ENCODE measurements at places on chromosomes 1 and 21.

DNA sequence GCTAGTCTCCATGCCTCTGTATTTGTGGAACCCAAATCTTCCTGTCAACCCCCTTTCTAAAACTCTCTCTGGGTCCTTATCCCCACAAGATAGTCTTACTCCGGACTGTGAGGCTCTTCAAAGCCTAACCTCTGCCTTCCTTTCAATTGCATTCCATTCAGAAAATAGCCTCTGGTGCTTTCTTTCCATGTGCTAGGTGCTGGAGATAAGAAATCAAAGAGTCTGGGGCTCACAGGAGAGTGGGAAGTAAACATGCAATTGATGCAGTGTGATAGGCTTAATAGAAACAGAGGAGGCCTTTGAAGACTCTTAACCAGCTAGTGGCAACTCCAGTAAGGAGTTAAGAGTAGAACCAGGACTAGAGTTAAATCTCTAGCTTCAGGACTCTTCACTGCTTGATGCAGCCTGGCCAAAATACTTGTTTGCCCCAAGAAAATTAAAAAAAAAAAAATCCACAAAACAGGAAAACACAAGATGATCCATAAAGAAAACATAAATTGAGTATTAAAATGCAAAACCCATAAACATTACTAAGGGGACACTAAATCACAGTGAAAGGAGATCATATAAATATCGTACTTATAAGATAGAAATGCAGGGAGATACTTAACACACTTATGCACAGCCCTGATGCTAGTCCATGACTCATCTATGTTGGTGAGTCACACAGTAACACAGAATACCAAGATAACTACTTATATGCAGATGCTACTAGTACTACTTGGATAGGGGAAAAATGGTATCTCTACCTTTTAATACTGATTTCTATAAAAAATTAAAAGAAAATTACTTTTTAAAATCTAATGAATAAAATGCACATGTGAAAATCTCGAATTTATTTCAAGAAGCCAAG lies 341.5 kb downstream of the KCNH1 start:
- no peak for DNase-seq

- DNase-seq = no peak
Observed at GRCh38 chr1:231013391-231014015, 26.6 kb downstream of the FAM89A start.

- peak; percentile 33 for DNase-seq
Observed at GRCh38 chr1:155052439-155053395, 1.6 kb downstream of the ADAM15 start.

- DNase-seq = no peak
Observed at GRCh38 chr1:56105397-56105796, 474.0 kb downstream of the PLPP3 start.

GRCh38 chr21:35226328-35226727 lies 177.2 kb upstream of the RUNX1 start:
- no peak for DNase-seq

GRCh38 chr1:109396871-109397580 lies 692 bp downstream of the SORT1 start:
- no peak for DNase-seq

DNA sequence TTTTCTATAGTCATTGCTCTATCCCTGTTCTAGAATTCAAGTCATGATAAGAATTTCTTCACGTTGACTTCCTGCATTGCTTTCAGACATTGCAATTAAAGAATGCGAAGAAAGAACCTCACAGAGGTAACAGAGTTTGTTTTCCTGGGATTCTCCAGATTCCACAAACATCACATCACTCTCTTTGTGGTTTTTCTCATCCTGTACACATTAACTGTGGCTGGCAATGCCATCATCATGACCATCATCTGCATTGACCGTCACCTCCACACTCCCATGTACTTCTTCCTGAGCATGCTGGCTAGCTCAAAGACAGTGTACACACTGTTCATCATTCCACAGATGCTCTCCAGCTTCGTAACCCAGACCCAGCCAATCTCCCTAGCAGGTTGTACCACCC lies 10.6 kb downstream of the APCS start:
- DNase-seq = no peak

DNA sequence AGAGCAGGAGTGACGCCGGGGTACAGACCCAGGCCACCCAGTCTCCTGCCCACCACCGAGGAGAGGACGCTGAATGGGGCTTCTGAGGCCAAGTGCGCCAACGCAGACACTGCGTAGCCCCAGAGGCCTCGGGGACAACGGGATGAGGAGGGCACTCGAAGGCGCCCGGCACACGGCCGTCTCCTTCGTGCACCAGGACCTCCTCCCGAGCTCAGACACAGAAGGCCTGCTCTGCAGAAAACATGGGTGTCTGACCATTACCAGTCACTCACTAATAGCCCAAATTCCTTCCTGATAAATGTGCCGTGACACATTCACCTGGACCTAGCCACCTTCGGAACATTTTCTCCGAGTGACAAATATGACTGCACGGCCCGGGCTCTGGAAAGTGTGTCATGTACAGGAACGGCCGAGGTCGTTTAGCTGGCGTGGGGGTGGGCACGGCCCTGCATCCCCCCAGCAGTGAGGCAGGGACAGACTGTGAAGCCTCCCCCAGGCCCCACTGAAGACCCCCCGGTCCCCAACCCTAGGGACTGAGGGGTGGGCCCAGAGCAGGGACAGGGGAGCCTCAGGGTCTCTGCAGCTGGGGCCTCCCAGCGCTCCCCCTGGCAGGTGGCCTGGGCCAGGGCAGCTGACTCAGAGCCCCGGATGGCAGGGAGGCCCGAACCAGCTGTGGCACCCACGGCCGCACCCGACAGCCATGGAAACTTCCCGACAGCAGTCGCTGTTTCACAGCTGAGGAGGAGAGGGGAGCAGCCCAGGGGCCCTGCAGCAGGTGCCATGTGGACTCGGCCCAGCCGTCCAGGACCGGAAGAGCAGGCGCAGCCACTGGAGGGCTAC lies 16.7 kb upstream of the COL6A2 start:
- no peak for DNase-seq

GRCh38 chr1:30706528-30706927 lies 16.9 kb downstream of the MATN1 start:
- DNase-seq = no peak

DNA sequence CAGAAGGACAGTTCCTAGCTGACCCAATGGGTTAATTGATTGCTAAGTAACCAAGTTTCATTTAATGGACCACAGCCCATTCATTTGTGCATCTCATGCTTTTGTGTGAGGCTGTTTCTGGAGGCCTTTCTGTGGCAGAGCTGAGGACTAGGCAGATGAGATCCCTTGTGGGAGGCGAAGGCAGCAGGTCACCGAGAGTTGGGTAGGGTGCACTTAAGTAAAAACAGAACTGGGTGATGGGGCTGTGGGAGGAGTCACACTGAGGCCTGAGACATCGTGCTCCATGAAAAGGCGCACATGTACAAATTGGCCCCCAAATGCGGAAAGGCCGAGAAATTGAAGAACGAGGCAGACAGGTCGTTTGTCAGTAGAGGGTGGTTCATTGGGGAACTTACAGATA lies 60.9 kb downstream of the S100B start:
- DNase-seq = no peak

DNA sequence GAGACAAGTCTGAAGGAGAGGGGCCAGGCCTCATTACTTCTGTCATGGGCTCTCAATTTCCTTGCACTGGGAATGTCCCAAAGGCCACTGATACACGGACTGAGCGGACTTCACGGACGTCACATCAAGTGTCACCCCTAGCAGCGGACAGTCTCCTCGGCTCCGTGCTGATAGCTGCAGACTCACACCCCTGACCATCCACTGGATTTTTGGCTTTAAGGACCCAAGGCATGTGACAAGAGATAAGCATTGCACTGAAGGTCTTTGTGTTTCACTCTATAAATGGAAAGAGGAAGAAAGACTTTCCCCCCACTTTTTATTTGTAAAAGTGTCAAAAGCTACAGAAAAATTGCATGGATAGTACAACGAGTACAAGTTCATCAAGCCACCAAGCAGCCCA lies 200.4 kb upstream of the FGGY start:
- no peak for DNase-seq

DNA sequence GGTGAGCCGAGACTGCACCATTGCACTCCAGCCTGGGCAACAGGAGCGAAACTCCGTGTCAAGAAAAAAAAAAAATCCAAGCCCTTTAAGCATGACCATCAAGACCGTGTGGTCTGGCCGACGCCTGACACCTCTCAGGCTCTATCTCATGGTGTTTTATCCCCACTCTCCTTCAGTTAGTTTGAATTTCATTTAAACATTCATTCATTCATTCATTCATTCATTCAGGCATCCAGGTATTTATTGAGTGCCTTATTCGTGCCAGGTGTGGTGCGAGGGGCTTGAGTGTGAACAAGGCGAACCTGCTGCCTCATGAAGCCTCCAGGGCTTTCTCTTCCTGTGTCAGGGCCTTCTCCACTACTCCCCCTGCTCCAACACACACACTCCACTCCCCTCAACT lies 22.6 kb upstream of the OPRD1 start:
- no peak for DNase-seq

GRCh38 chr1:76266762-76267161 lies 192.2 kb downstream of the ST6GALNAC3 start:
- DNase-seq = no peak

- no peak for DNase-seq
Observed at GRCh38 chr1:31763671-31764311, 349 bp downstream of the ADGRB2 start.

DNA sequence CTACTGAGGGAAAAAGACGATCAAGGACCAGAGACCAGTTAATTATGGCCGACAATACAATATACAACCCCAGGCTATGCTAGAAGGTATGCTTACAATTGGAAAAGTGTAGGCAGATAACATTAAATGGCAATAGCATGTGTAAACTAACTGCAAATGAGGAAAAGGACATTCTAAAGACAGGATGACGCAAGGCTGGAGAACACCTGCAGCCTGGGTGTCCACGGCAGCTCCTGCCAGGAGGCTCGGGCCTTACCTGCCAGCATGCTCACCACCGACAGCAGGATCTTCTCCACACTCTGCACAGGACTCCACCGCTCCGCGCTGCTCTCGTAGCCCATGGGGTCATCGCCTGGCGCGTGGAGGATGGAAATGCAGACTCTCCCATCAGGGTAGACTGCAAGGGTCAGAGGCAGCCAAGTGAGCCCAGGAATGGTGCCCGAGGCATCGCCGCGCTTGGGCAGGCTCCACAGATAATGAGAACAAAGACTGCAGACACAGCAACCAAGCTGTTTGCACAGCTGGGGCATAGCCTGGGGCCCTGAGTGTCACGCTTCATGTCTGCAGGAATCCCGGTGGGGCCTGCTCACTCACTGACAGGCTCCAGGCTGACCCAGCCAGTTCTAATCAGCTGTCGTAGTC lies 28.2 kb downstream of the UBE2G2 start:
- DNase-seq = no peak

GRCh38 chr1:220084460-220084859 lies 5.1 kb downstream of the BPNT1 start:
- no peak for DNase-seq
